Hematopoietic multipotent progenitor cell (in vitro differentiated cells): ENCODE measurements at places on chromosomes 11 and 22. TPM values are rescaled to one million over a fixed set of nuclear protein-coding genes. Genes with fewer than 3 reads are reported as not detected.

GRCh38 chr11:69395287-69395686, 86.2 kb upstream of the LINC01488 start:
- DNase-seq, result no peak

DNA sequence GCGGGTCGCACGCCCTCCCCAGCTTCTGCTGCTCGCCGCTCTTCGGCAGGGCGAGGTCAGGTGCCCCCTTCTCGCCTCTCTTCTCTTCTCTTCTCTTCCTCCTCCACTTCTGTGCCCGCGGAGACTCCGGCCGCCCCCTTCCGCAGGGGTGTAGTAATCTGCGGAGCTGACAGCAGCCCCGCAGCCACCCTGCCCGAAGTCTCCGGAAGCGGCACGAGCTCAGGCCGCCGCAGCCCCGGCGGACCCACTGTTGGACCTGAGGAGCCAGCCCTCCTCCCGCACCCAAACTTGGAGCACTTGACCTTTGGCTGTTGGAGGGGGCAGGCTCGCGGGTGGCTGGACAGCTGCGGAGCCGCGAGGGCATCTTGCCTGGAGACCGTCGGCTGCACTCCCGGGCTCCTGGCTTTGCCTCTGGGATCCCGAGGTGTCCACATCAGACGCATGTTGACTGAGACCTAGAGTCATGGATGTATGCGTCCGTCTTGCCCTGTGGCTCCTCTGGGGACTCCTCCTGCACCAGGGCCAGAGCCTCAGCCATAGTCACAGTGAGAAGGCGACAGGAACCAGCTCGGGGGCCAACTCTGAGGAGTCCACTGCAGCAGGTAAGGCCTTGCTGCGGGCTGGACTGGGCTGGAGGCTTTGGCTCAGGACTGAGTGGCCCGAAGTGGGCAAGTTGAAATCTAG, 486 bp downstream of the STIM1 start:
- no peak for DNase-seq

- no peak for DNase-seq
Measured at GRCh38 chr11:11845071-11845470, 3.3 kb downstream of the USP47 start.

Gene EHF
- not detected for total RNA-seq

DNA sequence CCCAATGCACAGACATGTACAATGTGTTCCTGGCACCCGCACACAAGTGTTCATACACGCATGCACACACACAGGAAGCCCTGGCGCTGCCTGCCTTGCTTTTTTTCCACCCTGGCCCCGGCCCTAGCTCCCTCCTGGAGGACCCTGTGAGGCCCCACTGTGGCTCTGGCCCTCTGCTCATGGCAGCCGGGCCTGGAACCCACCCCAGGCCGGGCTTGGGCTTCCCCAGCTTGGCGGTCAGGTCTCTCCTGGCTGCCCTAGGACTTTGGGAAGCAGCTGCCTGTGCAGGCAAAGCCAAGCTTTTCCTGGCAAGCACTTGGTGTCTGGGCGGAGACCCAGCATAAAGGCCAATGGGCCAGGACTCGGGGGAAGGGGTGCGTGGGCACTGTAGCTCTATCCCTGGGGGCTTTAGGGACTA, 30.5 kb downstream of the CD82 start:
- no peak for DNase-seq

GRCh38 chr22:17794726-17795542, 20.7 kb upstream of the BID start:
- no peak for DNase-seq

GRCh38 chr11:10680956-10681487, 12.5 kb downstream of the IRAG1 start:
- no peak for DNase-seq

Gene MMP7
- total RNA-seq, result 1.3 TPM

- no peak for DNase-seq
Measured at GRCh38 chr11:92569726-92570125, 345.1 kb downstream of the FAT3 start.

DNA sequence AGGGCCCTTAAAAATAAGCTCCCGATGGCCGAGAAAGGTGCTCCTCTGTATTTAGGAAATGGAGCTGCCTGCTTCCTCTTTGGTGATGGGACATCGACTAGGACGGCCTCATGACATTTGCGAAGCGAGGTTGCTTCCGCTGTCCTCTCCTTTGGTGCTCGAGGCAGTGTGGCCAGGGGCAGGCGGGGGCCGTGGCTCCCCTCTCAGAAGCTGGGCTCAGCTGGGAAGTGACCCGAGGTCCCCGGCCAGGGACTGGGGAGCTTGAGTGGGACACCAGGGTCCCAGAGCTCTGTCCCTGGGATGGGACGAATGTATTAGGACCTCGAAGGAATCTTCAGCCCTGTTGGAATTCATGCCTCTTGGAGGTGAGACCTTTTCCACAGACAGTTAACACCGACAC, 151.1 kb downstream of the CTTN start:
- DNase-seq, result no peak

Gene F2
- under 0.01 TPM for total RNA-seq

DNA sequence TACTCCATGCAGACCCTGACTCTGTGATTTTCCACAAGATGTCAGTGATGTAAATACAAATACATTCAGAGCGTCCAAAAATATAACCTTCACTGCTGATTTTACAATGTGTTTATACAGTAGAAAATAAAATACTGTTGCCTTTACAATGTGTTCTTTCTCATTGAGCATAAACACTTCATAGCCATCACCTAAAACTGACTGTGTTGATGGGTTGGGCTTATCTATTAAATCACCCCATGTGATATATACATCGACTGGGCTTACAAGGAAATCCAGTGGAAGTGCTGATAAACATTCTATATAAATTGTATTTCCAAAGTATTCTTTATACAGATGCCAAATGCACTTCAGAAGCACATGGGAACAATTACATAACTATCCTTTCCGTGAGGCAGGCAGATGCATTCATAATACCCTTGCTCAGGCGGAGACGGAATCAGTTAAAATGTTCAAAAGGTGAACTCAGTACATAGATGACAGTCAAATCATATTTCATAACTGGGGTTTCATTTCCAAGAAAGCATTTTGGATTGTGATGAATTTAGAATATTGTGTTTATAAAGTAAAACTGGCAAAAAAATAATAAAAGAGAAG, 27.7 kb downstream of the DDI1 start:
- DNase-seq, result no peak

DNA sequence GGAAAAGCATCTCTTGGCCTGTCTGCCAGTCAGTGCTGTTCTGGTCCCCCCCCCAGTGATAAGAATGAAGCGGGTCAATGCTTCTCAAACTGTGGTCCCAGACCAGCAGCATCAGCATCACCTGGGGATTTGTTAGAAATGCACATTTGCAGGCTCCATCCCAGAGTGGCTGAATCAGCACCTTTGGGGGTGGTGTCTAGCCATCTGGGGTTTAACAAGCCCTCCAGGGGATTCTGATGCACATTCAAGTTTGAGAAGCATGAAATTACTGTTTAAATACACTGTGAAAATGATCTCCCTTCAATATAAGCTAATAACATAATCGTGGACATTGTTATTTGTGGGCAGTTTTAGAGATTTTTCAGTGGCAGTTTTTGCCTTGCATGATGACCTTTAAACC, 133.5 kb downstream of the MYO18B start:
- DNase-seq, result no peak

- no peak for DNase-seq
Measured at GRCh38 chr11:44530413-44531115, 34.9 kb upstream of the CD82 start.

Gene PNPLA5
- not detected for total RNA-seq
